Heart right ventricle (tissue), 16 donors: ENCODE measurements at places on chromosomes 5 and 9. TPM values are rescaled to one million over a fixed set of nuclear protein-coding genes. Genes with fewer than 3 reads are reported as not detected.

DNA sequence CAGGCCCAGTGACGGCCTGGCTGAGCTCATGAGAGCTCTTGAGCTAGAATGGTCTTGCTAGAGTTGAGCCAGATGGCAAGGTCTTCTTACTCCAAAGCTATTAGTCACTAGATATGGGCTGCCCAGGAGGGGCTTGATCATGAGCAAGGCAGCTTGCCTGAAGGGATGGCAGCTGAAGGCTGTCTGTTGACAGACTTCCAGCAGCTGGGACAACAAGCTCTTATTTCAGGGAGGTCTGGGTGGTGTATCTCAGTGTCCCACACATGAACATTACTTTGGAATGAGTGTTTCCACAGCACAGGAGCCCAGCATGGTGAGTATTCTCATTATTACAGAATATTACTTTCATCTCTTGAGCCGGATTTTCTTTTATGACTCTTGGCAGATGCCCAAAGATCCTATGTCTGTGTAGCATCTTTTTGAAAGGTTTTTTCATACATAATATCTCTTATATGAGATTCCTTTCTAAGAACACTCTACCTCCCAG lies 414.1 kb downstream of the ARHGEF28 start:
- H3K27ac ChIP-seq = no peak overlapping the region
- H3K27me3 ChIP-seq = no peaks in the 10 kb centered on the region
- H3K4me3 ChIP-seq = no peak overlapping the region
- no peaks in the 10 kb centered on the region for H3K36me3 ChIP-seq
- no peak for DNase-seq
- no peaks in the 10 kb centered on the region for H3K4me1 ChIP-seq

DNA sequence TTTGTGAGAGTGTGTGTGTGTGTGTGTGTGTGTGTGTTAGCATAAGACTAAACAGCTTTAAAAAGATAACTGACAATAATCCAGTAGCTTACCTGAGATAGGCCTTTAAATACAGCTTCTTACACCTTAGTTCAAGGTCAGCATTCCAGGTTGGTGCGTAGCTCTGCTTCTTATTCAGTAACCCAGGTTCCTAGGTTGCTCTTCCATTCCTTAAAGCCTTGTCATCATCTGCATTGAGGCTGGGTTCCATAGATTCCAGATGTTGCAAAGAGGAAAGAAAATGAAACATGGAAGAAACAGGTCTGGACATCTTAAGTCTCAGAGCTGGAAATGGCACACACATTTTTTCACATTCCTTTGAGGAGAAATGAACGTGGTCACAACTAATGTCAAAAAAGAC lies 53.9 kb upstream of the CAMK4 start:
- DNase-seq = no peak
- no peaks in the 10 kb centered on the region for H3K36me3 ChIP-seq
- H3K4me3 ChIP-seq = no peak overlapping the region
- H3K27ac ChIP-seq = no peak overlapping the region
- peaks cover 7% of the 10 kb centered on the region for H3K4me1 ChIP-seq

DNA sequence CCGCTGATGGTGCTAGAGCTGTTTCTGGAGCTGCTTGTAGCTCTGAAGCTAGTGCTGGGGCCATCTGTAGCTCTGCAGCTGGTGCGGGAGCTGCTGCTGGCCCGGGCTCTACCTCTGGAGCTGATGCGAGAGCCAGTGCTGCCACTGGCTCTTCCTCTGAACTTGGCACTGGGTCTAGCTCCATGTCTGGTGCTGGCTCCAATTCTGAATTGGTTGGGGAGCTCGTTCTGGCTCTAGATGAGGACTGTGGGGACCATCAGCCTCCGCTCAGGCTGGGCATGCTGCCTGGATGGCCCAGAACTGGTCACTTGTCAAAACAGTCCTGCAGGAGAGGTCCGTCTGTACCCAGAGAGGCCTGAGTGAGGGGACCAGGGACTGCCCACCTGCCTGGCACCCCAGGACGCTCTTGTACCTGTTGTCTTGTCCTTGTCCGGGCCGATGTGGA lies 21.5 kb downstream of the OBP2B start:
- H3K27me3 ChIP-seq = peaks cover 25% of the 10 kb centered on the region
- peaks cover 6% of the 10 kb centered on the region for H3K4me1 ChIP-seq
- DNase-seq = no peak
- H3K4me3 ChIP-seq = no peak overlapping the region

Gene SLC2A8
- 21.7 TPM for polyA plus RNA-seq

Gene DRD1
- polyA plus RNA-seq = not detected

Gene NR6A1
- polyA plus RNA-seq = 1.0 TPM
